GM13977 (cell line): ENCODE measurements at places on chromosomes 13 and 19.
A peak's percentile ranks its signal among the peaks of the same experiment; 100 is the strongest.

- DNase-seq = no peak
Observed at GRCh38 chr13:64556376-64556775, 2673.8 kb downstream of the PCDH9 start.

GRCh38 chr19:38149661-38150061 is 74.4 kb downstream of the DPF1 start:
- DNase-seq = no peak

DNA sequence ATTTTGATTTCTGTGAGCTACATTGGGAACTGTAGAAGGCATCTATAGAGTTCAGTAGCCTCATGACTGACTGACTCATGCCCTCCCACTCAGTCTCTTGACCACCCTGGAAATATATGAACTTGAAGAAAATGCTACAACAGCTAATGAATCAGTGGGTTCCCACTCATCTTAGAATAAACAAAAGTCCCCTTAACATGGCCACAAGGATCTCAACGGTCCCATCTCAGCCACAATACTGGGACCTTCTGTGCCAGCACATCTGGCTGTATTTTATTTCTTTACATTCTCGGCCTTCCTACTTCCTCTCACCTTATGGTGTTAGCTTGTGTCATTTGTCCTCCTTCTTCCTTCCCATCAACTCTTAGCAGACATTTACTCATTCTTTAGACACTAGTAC is 619.8 kb downstream of the DCT start:
- no peak for DNase-seq

GRCh38 chr19:40689339-40690049 is 957 bp downstream of the NUMBL start:
- no peak for DNase-seq

DNA sequence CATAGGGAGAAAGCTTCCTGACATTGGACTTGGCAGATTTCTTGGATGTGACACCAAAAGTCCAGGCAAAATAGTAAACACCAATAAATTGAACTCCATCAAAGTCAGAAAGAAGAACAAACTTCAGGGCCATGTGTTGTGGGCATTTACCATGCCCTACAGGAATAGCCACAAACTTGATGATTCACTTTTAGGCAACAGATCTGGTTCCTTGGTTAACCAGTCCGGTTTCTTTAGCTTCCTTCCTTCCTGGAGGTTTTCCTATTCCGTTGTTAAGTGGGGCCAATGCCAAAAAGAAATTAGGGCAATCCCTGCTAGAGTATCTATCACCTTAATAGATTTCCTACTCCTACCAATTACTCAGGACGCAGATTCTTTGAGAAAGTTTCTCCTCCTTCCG is 25.2 kb downstream of the IGFL1 start:
- no peak for DNase-seq

GRCh38 chr13:28147495-28147894 is 9.2 kb downstream of the PAN3 start:
- DNase-seq = no peak

DNA sequence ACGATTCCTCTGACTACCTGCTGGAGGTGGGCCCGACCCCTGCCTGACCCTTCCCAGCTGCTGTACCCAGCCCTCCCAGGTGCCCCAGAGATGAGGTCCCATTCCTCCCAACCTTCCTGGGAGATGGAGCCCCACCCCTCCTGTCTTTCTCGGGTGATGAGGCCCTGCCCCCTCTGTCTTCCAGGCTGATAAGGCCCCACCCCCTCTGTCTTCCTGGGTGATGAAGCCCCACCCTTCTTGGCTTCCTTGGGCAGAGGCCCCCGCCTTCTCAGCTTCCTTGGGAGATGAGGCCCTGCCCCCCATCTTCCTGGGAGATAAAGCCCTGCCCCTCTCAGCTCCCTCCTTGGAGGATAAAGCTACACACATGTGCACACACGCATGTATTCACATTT is 47.9 kb downstream of the CERS4 start:
- DNase-seq = no peak

DNA sequence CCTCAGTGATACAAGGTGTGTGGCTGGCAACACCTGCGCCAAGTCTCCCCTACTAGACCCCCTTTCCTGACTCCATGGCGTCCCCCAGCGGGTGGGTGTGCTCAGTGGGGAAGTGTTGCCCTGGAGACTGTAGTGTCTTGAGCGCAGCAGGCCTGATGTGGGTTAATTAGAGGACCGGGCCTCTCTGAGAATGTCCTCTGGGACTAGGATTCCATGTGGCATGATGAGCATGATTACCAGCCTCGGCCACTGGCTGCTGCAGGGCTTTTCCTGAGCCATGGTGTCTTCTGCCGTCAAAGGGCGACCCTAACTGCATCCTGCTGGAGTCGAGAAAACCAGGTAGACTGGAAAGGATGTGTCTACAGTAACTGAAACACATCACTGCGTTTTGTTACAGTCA is 28.1 kb downstream of the MICOS13 start:
- DNase-seq = no peak

- no peak for DNase-seq
Observed at GRCh38 chr19:45103508-45104319, 10.7 kb downstream of the PPP1R37 start.

GRCh38 chr19:12985049-12985776 is 10.1 kb upstream of the NFIX start:
- DNase-seq = no peak

GRCh38 chr19:58317476-58318072 is 9.2 kb upstream of the ZSCAN22 start:
- no peak for DNase-seq

DNA sequence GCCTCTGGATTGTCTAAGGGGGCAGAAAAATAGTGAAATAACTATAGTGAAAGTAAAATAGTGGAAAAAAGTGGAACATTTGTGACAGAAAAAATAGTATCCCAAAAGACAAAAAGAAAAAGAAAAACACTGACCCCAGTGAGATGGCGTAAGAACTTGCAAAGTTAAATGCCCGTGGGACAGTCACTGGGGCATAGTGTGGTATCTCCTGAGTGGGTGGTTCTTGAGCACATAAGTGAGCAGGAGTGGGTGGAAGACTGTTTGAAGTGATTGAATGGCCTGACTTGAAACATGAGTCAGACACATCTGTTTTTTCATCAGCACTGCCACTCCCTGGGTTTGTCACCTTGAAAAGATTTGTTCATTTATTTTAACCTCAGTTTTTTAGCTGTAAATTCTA is 2.5 kb downstream of the ZNF430 start:
- DNase-seq = peak; percentile 12

DNA sequence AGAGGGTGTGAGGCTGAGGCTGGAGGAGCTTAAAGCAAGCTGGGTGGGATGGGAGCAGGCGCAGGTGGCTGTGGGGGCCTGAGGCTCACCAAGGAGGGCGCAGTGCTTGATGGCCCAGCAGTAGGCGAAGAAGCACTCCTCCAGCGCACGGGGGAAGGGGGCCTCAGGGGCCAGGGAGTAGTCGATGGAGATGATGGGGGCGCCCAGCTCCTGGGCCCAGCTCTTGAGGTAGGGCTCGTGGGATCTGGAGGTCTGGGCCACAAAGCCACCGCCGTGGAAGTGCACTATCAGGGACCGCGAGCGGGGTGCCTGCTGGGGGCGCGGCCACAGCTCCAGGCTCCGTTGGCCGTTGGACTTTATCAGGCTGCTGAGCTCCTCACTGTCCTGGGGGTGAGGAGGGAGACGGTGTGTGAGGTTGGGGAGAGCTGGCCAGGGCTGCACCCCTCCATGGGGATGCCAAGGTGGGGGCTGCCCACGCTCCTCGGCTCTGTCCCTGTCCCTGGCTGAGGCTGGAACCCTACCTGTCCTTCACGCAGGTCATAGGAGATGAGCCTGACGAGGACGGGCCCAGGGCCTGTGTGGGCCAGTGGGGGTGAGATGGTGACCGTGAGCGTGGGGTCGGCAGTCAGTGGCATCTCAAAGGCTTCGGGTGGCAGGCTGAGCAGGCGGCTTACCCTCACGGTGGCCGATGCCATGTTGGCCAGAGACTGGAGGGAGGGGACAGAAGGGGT is 17.2 kb upstream of the CNFN start:
- no peak for DNase-seq

GRCh38 chr13:48829536-48829935 is 146.2 kb upstream of the FNDC3A start:
- no peak for DNase-seq

DNA sequence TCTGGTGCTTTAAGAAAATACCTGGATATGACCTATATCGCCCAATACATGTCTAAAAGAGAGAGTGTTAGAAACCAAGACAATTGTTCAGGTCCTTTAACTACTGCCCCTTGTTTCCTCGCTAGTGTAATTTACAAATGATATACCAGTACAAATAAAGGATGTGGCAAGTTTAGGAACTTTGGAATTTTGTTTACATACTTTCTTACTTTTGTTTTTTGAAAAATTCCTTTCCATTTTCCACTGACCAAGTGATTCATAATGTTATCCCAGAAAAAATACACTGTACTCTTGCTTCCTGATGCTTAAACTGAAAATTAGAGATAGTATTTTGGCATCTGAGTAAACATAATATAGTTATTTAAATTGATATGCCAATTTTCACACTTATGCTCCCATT is 96.8 kb upstream of the CSNK1A1L start:
- no peak for DNase-seq

DNA sequence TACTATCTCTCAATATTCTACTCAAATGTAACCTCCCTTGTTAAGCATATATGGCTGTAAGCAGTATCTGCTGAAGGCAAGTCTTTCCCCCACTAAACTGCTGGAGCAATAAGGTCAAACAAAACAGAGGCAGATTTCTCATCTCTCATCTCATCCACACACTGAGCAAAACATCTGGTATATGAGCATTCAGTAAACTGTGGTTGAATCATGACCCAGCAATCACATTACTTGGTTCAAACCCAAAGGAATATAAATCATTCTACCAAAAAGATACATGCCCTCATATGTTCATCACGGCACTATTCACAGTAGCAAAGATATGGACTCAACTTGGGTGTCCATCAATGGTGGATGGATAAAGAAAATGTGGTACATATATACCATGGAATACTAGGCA is 344.4 kb downstream of the SUCLA2 start:
- DNase-seq = no peak

- no peak for DNase-seq
Observed at GRCh38 chr13:58051807-58052375, 420.3 kb downstream of the PCDH17 start.

DNA sequence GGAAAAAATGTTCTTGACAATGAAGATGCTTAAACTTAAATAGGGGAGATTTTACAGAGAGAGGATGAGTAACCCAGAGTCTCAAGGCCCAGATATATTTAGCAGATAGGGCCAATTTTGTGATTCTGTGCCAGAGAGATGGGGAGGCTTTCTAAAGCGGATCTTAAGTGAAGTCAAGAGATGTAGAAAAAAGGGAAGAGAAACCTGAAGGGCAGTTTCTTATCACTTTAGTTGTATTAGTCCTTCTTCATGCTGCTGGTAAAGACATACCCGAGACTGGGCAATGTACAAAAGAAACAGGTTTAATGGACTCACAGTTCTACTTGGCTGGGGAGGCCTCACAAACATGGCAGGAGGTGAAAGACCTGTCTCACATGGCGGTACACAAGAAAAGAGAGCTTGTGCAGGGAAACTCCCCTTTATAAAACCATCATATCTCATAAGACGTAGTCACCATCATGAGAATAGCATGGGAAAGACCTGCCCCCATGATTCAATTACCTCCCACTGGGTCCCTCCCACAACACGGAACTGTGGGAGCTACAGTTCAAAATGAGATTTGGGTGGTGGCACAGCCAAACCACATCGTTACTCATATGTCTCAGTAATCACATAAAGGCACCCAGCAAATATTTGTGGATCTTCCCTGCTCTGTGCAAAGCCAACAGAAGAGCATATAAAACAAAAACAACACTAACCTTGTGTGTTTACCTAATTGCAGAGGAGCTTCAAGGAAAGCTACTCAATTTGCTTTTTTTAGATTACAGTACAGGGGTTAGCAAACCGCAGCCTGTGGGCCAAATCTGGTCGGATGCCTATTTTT is 102.6 kb upstream of the MYCBP2 start:
- peak; percentile 38 for DNase-seq

- no peak for DNase-seq
Observed at GRCh38 chr19:18868380-18869022, 27.5 kb downstream of the CERS1 start.

DNA sequence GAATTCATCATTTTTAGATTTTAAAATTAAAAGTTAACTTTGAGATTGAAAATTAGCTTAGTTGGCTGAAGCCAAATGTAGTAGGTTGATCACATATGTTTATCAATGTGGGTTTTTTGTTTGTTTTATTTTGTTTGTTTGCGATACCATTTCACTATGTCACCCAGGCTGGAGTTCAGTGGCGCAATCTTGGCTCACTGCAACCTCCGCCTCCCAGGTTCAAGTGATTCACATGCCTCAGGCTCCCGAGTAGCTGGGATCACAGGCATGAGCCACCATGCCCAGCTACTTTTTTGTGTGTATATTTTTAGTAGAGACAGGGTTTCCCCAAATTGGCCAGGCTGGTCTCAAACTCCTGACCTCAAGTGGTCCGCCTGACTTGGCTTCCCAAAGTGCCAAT is 665.7 kb upstream of the SLC10A2 start:
- no peak for DNase-seq

DNA sequence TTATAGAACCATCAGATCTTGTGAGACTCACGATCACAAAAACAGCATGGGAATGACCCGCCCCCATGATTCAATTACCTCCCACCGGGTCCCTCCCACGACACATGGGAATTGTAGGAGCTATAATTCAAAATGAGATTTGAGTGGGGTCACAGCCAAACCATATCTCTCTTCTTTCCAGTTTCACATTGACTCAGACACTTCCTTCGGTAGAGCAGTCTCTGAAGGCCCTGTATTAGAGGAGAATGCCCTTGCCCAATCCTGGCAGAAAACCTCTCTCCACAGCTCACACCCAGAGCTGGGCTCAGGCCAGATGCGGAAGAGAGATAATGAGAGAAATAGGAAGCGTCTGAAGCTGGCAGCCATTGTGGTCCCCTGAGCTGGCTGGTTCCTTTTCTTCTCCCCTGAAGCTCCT is 72.4 kb upstream of the CLDN10 start:
- DNase-seq = no peak

- no peak for DNase-seq
Observed at GRCh38 chr13:33490461-33491327, 205.1 kb upstream of the STARD13 start.

DNA sequence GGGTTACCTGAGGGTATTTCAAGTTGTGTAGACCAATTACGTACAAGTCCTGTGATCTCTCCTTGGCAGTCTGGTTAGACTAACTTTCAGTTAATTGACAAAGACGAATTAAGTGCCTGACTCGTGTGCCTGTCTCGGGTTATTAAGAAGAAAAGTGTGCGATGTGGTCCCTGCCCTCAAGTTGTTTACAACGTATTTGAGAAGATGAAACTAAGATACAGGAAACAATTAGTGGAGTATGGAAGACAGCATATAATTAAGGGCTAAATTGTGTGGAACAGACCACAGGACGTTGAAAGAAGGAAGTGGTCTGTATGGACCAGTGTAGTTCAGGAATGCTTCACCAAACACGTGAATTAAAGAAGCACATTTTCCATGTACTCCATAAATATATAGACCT is 49.2 kb downstream of the KLF5 start:
- DNase-seq = no peak

GRCh38 chr13:109899316-109899715 is 112.9 kb upstream of the IRS2 start:
- DNase-seq = no peak
